ENCODE measurements at places on chromosomes 11 and 22.

- DNase-seq: no peak
These were observed 25.1 kb downstream of the LGR4 start for GRCh38 chr11:27447288-27448183.

DNA sequence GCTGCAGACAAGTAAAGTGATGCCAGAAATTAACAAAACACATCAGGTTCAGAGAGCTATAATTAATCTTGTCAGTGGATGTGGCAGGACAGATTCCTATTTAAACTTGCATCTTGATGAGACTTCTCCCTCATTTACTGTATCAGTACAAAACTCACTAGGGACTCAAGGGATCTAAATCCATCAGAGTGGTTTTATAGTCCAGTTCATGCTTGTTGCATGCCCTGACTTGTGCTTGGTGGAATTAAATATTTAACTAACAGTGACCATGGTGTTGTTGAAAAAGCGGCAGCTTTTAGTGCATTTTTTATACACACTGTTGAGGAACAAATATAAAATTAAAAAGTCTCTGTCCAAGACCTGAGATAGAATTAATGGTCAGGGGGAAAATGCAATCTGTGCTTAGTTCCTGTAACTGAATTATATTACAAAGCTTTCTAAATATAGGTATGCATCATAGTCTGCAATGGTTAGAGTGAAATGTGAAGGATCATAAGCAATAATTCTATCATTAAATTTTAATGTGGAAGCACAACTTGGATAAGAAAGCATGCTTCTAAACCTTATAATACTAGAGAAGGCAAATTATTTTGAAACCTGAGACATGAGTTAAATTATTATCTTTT lies 1475.5 kb upstream of the TENM4 start:
- DNase-seq: no peak

DNA sequence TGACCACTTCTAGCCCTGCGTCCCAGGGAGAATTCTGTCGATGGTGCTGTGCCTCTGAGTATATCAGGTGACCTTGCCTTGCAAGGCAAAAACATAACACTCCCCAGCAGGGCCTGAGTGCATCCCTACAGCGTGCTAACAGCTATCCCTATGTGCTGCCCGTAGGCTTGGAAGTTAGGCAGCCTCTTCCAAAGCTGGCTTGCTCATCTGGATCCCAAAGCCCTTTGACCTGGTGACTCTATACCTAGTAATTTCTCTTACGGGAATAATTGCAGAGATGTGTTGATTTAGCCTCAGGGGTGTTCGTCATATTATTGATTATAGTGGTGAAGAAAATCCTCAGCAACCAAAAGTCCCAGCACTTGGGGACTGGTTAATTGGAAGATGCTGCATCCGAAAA lies 32.6 kb upstream of the CRYBB3 start:
- no peak for DNase-seq

GRCh38 chr11:8296038-8296649 lies 32.5 kb upstream of the LMO1 start:
- no peak for DNase-seq

GRCh38 chr22:42939451-42939881 lies 75.5 kb downstream of the PACSIN2 start:
- DNase-seq: no peak

Measured in stimulated activated CD8-positive, alpha-beta memory T cell treated with anti-CD3 and anti-CD28 coated beads, Interleukin-4, amount 100 ng/mL, for 48 hours (primary cell).